ENCODE measurements at places on chromosomes 6 and 20.
A peak's percentile ranks its signal among the peaks of the same experiment; 100 is the strongest.

DNA sequence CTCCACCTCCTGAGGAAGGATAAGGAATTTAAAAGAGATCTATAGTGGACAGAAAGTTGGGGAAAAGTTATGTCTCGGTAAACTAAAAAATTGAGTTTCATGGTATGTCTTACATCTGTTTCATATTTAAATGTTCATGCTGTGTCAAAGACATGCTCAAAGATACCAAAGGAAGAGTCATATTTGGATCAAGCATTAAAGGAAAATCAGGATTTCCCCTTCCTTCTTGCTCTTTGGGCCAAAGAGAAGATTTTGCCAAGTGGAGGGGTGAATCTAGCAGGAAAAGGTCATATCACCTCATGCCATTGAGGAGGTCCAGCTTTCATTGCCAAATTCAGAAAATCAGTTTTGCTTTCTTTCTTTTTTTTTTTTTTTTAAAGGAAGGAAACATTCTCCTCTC lies 192.4 kb downstream of the OGFRL1 start:
- DNase-seq = no peak

DNA sequence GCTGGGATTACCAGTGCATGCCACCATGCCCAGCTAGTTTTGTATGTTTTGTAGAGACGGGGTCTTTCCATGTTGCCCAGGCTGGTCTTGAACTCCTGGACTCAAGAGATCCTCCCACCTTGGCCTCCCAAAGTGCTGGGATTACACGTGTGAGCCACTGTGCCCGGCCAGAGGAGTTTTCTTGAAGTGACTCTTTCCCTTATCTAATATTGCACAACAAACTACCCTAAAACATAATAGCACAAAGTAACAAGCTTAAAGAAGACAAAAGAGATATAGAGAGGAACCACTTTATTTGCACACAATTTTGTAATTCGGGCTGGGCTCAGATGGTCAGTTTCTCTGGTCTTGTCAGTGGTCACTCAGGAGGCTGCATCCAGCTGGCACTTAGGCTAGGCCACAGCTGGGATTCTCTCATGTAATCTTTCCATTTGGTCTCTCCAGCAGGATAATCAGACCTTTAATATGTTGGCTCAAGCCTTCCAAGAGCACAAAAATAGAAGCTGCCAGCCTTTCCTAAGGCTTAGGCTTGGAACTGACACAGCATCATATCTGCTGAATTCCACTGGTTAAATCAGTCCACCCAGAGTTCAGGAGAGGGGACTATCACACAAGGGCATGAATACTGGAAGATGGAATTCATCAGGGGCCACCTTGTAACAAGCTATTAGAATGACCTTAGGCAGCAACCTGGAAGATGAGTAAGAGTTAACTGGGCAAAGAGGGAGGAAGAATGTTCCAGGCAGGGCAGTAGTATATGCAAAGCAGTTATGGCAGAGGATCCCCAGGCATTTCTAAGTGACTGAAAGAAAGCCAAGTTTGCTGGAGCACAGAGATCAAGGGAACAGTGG lies 56.7 kb upstream of the PNRC1 start:
- DNase-seq = no peak

GRCh38 chr6:40485300-40485699 lies 101.9 kb downstream of the LRFN2 start:
- no peak for DNase-seq

- DNase-seq = no peak
Measured at GRCh38 chr6:157088841-157089240, 234.5 kb downstream of the TMEM242 start.

DNA sequence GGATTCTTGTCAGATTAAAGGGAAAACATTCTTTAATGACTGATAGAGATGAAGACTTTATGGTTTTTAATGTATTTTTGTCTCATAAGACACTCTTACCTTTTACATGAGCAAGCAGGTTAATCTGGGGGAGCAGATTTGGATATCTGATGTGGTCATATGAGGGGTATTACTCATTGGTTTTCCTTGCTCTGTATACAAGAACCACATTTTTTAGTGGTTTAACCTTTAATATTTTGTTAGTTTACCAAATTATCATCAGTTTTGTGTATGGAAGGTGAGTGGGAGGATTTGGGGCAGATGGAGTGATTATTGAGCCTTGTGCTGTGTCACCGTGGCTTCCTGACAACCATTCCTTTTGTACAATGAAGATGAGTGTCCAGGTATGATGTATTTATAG lies 112.9 kb downstream of the FIG4 start:
- no peak for DNase-seq

- no peak for DNase-seq
Measured at GRCh38 chr20:47493963-47494293, 7.8 kb upstream of the NCOA3 start.

GRCh38 chr20:24450624-24451376 lies 18.6 kb upstream of the SYNDIG1 start:
- DNase-seq = peak; percentile 28

DNA sequence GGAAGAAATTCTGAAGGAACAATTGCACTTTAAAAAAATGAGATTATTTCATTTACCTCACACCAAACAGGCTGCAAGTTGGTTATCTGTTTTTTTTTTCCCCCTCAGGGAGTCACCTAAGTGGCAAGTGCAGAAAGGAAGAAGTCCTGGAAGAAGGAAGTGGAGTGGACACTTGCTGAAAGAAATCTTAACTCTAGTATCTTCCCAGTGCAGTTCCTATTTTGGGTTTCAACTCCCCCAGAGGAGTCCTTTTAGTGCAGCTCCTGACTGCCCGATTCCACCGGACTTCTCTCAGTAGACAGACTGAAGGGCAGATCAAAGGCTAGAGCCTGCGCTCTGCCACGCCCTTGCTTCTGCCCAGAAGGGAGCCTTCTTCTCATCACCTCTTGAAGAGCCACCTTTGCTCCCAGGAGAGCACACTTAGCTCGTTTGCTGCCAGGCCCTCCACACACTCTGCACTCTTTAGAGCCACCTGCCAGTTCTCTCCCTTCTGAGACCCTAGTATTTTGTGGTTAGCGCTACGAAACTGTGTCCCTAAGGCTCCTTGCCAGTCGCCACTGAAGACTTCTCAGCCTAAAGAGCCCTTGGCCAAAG lies 4.9 kb downstream of the MTCL3 start:
- DNase-seq = no peak

- DNase-seq = no peak
Measured at GRCh38 chr20:48359692-48360341, 468.0 kb downstream of the PREX1 start.

GRCh38 chr6:169996378-169997051 lies 245.1 kb downstream of the ERMARD start:
- DNase-seq = no peak

- DNase-seq = no peak
Measured at GRCh38 chr6:87029711-87030314, 65.1 kb downstream of the CGA start.

DNA sequence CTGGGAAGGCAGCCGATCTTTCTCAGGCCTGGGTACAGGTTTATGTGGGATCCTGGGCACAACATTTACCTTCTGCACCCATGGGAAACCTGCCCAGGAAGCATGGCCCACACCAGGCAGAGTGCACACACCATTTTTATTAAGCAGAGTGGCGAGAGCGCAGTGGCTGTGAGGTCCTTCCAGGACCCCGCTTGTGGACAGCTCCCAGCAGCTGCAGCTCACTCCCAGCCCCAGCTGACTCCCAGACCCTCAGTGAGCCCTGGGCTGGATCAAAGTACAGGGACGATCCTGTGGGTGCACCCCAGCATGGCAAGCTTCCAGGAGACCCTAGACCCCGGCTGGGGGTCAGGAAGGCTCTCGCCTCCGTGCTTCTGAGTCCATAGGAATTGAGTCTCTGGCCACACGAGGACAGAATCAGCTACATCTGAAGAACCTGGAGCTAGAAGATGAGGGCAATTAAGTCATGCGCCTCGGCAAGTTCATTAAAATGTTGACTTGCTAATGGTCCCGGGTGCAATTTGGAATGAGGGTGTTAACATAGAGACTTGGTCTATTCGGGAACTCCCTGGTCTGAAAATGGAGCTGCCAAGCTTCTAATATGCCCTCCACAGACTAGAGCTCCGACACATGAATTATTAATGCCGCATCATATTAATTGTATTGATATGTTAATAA lies 65.4 kb upstream of the SLCO4A1 start:
- DNase-seq = no peak

GRCh38 chr6:157221817-157222175 lies 101.5 kb downstream of the TMEM242 start:
- DNase-seq = no peak

- no peak for DNase-seq
Measured at GRCh38 chr6:28807682-28808280, 116.0 kb downstream of the TRIM27 start.

DNA sequence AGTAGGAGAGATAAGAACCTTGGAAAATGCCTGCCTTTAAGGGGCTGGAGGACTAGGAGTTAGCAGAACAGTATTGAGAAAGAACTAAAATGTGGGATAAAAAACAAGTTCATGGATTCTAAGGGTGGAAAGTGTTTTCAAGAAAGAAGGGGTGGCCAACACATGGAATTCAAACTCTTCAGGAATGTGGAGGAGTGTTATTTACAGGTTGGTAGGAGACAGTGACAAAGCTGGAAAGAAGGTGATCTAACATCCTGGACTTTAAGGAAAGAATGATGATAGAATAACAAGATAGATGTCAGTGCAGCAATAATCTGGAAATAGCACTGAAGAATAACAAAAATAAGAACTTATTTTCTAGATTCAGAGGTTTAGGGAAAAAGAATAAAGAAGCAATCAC lies 54.0 kb upstream of the TNFRSF21 start:
- no peak for DNase-seq

DNA sequence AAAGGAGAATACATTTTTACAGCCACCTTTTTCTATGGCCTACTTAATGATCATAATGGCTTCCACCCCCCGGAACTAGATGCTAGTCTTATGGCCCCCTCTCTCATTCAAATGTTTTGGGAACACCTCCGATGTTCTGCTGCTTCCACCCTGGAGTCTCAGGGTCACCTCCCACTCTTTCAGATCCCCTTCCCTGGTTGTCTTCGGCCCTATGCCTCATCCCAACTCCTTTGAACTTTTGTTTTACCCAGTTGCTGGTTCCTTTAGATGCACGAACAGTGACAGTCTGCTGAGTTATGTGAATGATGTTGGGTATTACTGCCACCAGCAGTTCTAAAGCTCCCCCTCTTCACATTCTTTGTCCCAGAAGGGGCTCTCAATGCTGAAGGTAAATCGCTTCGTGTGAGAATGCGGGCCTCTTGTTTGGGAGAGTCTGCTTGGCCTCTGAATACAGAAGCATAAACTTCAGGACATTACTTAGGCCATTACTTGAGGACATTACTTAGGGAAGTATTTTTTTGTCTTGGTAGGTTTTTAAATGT lies 309.1 kb downstream of the SOX4 start:
- DNase-seq = no peak

GRCh38 chr20:56363491-56363890 lies 4.7 kb downstream of the FAM210B start:
- no peak for DNase-seq

- DNase-seq = no peak
Measured at GRCh38 chr6:112193535-112194051, 60.8 kb downstream of the LAMA4 start.

GRCh38 chr6:119669221-119669620 lies 319.7 kb upstream of the MAN1A1 start:
- DNase-seq = no peak

DNA sequence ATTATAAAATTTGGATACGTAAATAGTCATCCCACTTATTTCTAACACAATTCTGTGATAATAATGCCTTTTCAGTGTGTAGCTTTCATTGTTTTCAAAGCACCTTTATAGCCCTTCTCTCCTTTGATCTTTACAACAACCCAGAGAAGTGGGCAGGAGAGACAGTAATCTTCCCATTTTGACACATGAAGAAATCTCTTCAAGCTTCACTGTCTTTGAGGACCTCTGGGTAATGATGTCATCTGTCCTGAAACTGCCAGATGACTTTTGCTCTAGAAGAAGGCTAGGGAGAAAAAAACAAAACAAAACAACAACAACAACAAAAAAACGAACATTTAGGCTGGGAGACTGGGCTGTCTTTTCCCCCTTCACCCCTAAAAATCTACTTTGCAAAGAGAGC lies 203.0 kb downstream of the KCNQ5 start:
- DNase-seq = no peak

GRCh38 chr6:42484261-42484660 lies 32.5 kb upstream of the TRERF1 start:
- no peak for DNase-seq

DNA sequence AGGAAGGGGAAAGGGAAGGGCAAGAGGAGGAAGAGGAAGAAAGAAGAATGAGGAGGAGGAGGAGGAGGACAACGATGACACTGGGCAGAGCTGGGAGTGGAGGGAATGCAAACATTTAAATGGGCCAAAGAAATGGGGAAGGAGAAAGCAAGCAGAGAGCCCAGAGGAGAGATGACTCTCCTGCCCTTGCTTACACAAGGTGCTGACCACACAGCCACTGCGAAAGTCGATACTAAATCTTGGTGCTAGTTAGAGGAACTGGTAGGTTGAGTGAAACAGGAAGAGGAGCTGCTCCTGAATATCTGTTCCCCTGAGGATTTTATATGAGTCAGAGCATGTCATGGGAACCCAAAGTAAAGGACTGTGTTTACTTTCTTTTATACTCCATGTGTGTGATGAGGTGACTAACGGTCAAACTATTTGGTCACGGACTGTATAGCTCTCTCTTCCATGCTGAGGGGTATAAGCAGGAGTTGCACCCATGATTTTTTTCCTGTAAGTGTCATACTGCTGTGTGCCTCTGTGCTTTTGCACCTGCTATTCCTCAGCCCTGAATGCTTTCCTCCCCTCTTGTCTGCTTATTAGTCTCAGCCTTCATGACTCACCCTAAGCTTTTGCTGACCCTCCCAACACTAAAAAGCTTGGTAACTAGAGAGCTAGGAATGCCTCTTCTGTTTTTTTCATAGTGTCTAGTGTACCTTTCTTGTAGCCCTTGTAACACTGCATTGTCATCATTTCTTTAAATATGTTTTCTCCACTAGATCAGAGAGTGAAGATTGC lies 9.5 kb upstream of the PAQR8 start:
- DNase-seq = no peak

DNA sequence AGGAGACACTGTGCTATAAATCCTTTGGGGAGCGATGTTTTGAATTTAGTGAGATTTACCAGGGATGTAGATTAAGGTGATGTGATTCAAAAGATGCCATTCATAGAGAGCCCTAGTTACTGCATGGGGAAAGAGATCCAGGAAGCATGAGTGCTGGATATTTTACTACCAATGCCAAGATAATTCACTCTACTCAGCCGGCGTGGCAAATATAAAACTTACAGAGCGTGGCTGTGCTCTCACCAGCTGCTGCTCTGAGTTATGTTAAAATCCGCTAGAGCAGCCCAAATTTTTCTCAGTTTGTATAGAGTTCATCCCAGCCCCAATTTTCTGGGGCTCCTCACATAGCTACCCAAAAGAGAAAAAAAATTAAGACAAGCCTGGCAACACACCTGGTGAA lies 48.6 kb downstream of the BFSP1 start:
- DNase-seq = no peak

GRCh38 chr6:73511796-73512195 lies 9.0 kb downstream of the EEF1A1 start:
- no peak for DNase-seq

DNA sequence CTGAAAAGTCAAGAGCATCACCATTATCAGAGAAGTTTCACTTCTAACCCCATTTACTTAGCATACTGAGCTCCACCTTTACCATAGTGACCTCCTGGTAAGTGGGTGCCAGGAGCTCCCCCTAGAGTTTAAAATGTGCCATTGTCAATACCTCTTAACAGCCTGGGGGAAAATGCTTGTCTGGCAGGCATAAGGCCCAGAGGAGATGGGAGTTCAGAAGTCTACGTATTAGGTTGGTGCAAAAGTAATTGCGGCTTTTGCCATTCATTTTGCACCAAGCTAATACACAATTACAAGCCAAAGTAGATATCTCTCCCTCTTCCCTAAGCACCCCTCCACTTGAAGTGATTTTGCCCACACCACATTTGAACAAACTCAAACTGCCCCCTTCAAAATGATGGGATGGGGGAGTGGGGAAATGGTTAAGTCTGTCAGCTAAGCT lies 919.0 kb downstream of the KIF16B start:
- no peak for DNase-seq
